Activated CD4-positive, alpha-beta T cell treated with anti-CD3 and anti-CD28 coated beads, Interleukin-2, Interleukin-6, amounts not matched to agents 100 ng/mL and 50 ng/mL, durations not matched to agents 16 hours and 8 hours (primary cell): ENCODE measurements at places on chromosomes 1 and 21.

DNA sequence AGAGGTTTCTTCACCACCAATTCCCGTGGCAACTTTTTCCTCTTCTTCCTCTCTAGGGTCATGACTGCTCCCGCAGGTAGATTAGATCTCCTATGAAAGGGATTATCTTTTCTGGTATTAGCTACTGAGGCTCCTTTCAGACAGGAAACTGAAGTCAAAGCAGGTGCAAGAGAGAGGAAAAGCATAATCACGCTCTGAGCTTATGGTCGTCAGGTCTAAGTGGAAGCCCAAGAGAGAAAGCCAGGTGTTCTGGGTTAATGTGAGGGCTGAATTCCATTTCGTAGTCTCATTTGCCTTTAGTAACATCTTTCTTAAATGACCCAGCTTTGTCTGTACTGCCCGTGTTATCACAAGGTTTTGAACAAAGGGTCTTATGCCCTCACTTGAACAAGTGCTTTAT, 8.3 kb upstream of the MAP3K21 start:
- DNase-seq = no peak

- no peak for DNase-seq
Measured at GRCh38 chr1:154983776-154984466, 777 bp downstream of the FLAD1 start.

DNA sequence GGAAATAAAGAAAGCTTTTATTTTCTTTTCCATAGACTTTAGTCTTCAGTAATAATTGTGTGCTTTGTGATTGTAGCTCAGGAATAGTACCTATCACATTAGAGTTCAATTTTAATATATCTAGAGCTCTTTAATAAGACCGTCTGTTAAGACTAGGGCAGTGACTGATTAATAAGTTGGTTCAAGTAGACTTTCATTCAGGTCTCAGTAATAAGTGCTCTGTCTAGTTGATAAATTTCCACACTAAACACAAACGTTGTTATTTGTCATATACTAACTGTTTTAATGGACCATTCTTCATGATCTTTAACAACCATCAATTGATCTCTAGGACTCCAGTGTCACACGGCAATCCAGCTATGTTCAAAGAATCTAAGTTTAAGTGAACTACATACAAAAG, 474.5 kb upstream of the ADGRL2 start:
- no peak for DNase-seq

- DNase-seq = no peak
Measured at GRCh38 chr1:4944072-4944471, 289.7 kb downstream of the AJAP1 start.

DNA sequence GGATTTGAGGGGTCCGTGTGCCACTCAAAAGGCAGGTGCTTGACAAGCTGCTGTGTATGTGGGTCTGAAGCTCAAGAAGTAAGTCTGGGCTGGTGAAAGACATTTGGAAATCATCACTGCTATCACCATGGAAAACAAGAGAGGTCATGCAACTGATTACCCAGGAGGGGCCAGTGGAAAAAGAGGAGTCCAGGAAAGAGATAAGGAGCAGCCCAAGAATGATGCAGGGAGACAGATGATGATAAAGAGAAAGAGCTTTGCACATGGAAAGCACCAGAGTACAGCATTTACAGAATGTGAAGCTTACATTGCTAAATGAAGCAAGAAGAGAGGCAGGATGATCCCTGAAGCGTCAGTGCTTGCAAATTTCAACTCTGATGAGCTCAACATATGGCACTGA, 203.2 kb downstream of the SETD4 start:
- no peak for DNase-seq

GRCh38 chr1:8247811-8248436, 70.0 kb upstream of the SLC45A1 start:
- no peak for DNase-seq

GRCh38 chr1:6785318-6785727, at the start of gene CAMTA1:
Gene CAMTA1, plus strand, starts transcription at chr1:6785454. Its CDS starts 77 bp downstream, at chr1:6785531.
- no peak for DNase-seq

DNA sequence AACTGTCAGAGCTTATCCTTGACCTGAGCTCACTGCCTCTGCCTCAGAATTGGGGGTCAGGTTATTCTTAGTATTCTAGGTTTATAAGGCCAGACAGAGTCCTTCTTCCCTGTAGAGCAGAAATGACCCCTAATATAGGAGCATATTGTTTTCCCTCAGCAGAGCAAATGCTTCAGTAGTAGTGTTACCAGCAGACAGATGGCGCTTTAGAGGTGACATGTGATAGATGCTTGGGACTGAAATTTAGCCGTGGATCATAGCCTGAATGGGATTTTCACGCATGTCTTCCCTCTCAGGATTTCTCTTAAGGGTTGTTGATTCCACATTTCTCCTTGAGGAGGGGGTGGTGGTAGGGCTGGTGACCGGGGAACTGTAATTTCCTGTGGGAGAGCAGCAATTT, 24.5 kb downstream of the ADARB1 start:
- no peak for DNase-seq

GRCh38 chr1:3928586-3928985, 28.5 kb upstream of the C1orf174 start:
- DNase-seq = no peak

GRCh38 chr1:230155021-230155420, 88.0 kb downstream of the GALNT2 start:
- DNase-seq = no peak

DNA sequence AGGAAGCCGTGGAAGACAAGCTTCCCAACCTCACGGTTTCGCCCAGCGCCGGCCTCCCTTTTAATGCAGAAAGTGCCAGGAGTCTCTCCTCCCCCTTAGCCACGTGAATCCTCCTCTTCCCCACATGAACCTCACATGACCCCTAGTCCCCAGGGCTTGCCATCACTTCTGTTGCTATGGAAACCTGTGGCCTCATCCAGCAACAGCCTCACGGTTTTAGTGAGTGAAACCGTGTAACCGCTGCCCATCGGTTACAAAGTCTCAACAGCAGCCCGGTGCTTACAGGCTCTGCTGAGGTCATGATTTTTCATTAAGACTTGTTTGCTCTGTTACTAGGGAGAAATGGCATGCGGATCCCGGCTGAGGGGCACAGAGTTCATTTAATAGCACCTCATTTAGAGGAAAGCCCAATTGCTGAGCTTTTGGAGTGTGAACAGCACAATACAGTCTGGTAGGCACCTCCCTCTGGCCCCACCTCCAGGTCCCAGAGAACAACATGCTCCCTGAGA, 143.2 kb upstream of the BACE2 start:
- no peak for DNase-seq

DNA sequence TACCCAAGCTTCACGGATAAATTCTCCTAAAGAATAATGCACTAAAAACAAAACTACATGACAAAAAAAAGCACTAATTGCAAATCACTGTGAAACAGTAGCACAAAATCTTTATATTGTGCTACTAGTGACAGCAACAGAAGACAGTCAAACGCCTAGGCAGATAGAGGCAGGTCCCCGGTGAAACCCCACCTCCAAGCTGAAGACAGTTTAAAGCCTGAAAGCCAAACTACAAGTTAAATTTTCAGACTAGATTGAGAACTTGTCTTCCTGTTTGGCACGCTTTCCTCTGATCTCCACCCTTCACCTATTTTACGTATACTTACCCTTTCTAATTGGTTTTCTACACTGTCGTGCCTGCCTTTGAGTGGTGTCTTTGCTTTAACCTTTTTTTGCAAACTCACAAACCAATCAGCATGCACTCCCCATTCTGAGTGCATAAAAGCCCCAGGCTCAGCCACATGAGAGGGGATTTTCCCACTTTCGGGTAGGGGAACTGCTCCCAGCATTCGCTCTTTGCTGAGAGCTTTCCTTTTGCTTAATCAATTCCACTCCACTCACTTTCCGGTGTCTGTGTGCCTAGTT, 3.6 kb upstream of the BACH1 start:
- DNase-seq = no peak
